SK-N-SH (cell line): ENCODE measurements at places on chromosomes 7 and 10.

GRCh38 chr10:126068322-126068721, 172.0 kb downstream of the FANK1 start:
- no peak for DNase-seq

DNA sequence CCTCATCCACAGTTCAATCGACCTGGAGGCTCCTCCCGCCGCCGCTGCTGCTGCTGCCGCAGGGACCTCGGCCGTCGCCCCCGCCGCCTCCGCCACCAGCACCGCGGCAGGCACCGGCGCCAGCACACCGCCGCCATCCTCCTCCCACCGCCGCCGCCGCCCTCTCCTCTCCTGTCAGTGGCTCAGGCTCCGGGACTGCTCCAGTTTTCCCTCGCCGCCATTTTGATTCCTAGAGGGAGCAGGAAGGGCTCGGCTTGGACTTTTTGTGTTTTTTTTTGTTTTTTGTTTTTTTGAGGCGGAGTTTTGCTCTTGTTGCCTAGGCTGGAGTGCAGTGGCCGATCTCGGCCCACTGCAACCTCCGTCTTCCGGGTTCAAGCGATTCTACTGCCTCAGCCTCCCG, 3.0 kb upstream of the MCM10 start:
- DNase-seq: no peak

DNA sequence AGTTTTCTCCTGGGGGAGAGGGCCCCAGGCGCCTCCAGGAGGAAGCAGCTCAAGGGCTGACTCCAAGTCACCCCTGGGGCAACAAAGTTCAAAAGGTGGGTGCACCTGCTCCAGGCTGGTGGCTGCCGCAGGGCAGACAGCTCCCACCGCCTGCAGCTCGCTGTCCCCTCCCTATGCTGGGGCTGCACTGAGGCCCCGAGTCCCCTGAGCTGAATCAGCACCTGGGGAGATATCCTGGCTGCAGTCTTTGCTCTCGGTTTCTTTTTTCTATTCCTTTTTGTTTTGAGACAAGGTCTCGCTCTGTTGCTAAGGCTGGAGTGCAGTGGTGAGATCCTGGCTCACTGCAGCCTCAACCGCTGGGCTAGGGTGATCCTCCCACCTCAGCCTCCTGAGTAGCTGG, 183.4 kb downstream of the DNAJB6 start:
- DNase-seq: no peak

DNA sequence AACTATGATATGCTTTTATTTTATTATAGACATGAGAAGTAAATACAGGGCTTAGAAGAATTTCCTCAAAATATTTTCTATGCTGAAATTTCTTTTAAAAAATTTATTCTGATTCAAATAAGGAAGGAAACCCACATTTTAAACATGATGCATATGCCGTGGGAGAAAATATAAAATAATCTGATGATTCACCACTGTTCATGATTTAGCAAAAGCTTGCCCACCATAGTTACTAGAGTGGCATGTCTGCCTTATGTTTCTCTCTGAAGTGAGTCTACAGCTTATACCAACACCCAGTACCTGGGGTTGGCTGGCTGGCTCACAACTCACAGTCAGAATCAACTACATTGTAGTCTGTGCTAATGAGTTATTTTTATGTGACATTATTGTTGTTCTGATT, 102.0 kb downstream of the GNAI1 start:
- DNase-seq: no peak

GRCh38 chr10:60363187-60363586, 26.5 kb downstream of the ANK3 start:
- DNase-seq: no peak
